ENCODE measurements at places on chromosomes 6 and 20. TPM values are rescaled to one million over a fixed set of nuclear protein-coding genes. Genes with fewer than 3 reads are reported as not detected.

The SRMS gene
- not detected for total RNA-seq

The NKX2-2 gene
- 2.4 TPM for total RNA-seq

The RAB44 gene
- total RNA-seq, result not detected

The RALGAPA2 gene
- 50.7 TPM for total RNA-seq

The LATS1 gene
- 41.4 TPM for total RNA-seq

The FOXQ1 gene
- total RNA-seq, result 2.4 TPM

The LY6G6C gene
- total RNA-seq, result not detected

The CNPY3 gene
- total RNA-seq, result 18.9 TPM

The TFAP2D gene
- not detected for total RNA-seq

The EFHC1 gene
- total RNA-seq, result 55.2 TPM

The TBC1D32 gene
- total RNA-seq, result 44.4 TPM

The TNXB gene
- 9.3 TPM for total RNA-seq

The EIF6 gene
- 39.0 TPM for total RNA-seq

The TAF11 gene
- 20.1 TPM for total RNA-seq

The LHFPL5 gene
- 1.00 TPM for total RNA-seq

The KIF25 gene
- 0.64 TPM for total RNA-seq

The BMP6 gene
- total RNA-seq, result 8.3 TPM

The SIRPD gene
- not detected for total RNA-seq

The KHDC1 gene
- 7.2 TPM for total RNA-seq

The LRRC73 gene
- total RNA-seq, result 1.8 TPM

The ZSWIM3 gene
- total RNA-seq, result 10.4 TPM

The MICAL1 gene
- total RNA-seq, result 23.7 TPM

The MYLK2 gene
- total RNA-seq, result 1.1 TPM

The CST2 gene
- total RNA-seq, result not detected

The ANGPT4 gene
- total RNA-seq, result 0.09 TPM

The TPD52L1 gene
- total RNA-seq, result 6.7 TPM

The ETV7 gene
- total RNA-seq, result not detected

The SAMD3 gene
- 26.0 TPM for total RNA-seq

The HTR1E gene
- total RNA-seq, result 0.54 TPM

The FAM50B gene
- 10.1 TPM for total RNA-seq

The HLA-DRB1 gene
- 0.73 TPM for total RNA-seq

The GJA1 gene
- total RNA-seq, result 82.9 TPM

The NHLRC1 gene
- total RNA-seq, result 2.8 TPM

The BCAS1 gene
- 6.1 TPM for total RNA-seq

The FAM209B gene
- total RNA-seq, result not detected

Measured in cerebellum (tissue), 4 donors.